ENCODE measurements at places on chromosomes 7 and 10.

GRCh38 chr10:119755446-119755845 is 29.6 kb downstream of the INPP5F start:
- no peak for DNase-seq

DNA sequence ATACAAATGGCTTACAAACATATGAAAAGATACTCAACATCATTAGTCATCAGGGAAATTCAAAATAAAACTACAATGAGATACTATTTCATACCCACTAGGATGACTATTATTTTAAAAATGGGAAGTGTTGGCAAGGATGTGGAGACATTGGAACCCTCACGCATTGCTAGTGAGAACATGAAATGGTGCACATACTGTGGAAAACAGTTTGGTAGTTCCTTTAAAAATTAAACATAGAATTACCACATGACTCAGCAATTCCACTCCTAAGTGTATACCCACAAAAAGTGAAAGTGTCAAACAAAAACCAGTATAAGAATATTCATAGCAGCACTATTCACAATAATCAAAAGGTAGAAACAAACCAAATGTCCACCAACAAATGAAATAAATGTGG is 48.5 kb upstream of the SHTN1 start:
- no peak for DNase-seq

- DNase-seq: no peak
These were observed 28.9 kb downstream of the UNC5B start for GRCh38 chr10:71241114-71241829.

DNA sequence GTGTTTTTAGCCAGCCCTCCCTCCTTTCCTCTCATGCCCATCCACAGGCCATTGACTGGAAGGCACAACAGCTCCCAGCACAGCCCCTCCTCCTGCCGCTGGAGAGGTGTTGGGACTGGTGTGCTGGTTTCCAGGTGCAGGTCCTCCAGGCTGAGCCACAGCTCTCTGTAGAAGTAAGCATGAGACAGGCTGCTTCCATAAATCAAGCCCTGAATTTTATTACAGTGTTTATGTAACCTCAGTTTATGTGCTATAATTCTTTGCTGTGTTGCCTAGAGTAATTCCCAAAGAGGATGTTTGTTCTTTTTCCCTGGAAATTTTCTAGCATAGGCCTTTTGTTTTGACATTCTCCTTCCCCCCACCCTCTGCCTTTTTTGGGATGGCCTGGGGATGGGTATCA is 445.8 kb downstream of the AUTS2 start:
- no peak for DNase-seq

DNA sequence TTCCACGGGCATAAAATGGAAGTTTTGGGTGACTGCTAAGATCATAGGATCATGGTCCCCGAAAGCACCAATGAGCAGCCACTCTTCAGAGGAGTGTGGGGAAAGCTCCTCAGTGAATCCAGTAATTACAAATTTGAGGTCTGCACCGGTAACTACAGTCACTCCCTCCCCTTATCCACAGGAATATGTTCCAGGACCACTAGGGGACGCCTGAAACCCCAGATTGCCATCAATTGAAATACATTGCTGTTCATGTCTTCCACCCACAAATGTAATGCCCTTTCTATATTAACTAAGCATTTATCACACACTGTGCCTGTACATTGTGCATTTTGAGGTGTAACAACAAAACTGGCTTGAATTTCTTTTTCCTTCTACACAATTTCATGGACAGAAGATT is 447.9 kb upstream of the PFKP start:
- no peak for DNase-seq

GRCh38 chr7:141979568-141979967 is 6.0 kb upstream of the TAS2R38 start:
- no peak for DNase-seq

DNA sequence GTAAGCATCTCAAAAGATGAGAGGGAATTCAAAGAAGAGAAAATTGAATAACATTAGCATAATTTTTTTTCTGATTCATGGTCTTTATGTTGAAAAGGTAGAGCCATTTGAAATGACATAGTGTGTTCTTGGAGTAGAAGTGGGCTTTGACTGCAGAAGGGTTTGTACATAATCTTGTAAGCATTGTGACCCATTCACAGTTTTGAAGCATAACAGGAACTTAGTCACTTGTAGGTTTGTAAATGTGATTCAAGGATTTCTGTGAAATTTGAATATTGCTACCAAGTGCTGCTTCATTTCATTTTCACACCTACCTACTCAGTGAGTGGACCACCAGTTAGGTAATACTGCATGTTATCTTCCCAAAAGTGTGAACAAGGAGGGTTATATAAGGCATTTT is 68.6 kb downstream of the PON1 start:
- no peak for DNase-seq

- DNase-seq: no peak
These were observed 477.5 kb upstream of the ADARB2 start for GRCh38 chr10:2214805-2215204.

DNA sequence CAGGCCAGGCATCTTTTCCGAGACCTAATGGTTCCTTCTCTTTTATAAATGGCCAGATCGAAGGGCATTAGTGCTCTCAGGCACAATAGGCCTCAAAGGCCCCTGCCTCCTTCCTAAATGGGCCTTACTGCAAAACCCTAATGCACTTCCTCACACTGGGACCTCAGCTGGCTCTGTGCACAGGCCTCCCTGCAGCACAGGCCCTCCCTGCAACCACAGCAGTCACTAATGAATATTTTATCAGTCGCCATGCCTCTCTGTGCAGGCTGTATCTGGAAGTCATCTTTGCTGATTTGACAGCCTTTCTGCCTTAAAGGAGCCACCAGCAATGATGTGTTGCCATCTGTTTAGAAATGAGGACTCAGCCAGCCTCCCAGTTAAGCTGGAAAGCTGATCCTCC is 54.9 kb upstream of the SDK1 start:
- DNase-seq: no peak

GRCh38 chr7:91182819-91183764 is 81.1 kb upstream of the FZD1 start:
- DNase-seq: no peak

- DNase-seq: no peak
These were observed 22.6 kb upstream of the HSPA12A start for GRCh38 chr10:116764979-116765378.

GRCh38 chr7:50142425-50143017 is 49.5 kb upstream of the ZPBP start:
- DNase-seq: peak; percentile 54

DNA sequence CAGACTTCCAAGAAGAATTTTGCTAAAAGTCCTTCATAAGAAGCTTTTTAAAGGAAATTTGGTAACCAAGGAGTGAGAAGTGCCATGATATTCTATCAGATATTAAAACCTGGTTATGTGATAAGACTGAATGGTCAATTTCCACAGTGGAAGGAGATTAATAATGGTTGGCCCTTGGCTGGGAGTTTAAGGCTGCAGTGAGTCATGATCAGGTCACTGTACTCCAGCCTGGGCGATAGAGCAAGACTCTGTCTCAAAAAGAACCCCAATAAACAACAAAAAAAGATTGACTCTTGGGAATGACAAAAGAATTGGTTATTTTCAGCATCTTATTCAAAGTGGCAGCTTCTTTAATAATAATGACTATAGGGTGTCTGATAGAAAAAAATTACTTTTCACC is 37.2 kb downstream of the EXOC4 start:
- no peak for DNase-seq

DNA sequence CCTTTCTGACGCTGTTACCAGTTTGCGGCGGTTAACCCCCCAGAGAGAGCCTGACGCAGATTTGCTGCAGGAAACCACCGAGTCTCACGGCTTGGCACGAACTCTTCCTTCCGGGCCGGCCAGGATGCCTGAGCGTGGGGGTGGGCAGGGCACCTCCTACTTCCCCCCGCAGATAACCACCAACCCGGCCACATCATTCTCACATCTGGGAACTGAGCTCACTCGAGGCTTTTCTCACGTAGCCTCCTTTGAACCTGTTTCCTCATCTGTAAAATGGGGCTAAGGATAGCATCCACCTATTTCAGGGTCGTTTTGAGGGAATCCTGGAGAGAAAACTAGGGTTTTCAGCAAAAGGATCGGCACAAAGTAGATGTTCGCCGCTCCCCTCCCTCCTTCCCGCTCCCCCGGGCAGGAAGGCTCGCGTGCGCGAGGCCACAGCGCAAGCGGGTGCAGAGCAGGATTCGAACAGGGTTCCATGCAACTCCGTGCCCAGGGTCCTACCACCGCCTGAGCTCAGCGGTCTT is 23.6 kb downstream of the DDIT4 start:
- peak; percentile 63 for DNase-seq

DNA sequence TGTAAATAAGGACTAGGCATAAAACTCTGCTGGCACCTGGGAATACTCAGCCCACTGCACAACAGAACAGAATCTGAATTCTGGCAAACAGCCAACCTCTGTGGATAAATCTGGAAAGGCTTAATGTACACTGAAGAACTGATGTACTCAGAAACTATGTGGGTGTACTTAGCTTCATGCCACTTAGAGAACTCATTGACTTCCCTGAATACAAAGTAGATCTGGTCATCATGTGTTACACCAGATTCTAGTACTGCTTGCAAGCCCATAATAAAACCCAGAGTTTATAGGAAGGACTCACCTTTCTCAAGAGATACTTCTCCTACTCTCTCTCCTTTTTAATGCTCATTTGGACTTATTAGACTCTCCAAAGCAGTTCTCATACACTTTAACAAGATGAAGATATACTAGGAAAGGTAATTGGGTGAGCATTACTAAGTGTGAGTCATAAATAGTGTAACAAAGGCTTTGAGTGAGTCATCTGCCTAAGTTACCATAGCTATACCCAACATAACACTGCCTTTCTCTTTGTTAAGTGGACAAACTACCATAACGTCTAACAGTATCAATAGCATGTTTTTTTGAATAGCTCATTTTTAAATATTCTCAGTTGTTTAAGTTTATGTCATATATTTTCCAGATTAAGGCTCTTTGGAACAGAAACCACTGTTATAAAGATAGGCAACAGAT is 309.1 kb downstream of the MDFIC start:
- no peak for DNase-seq

- no peak for DNase-seq
These were observed 32.0 kb upstream of the ABCB4 start for GRCh38 chr7:87507446-87507845.

- no peak for DNase-seq
These were observed 105.4 kb upstream of the BET1 start for GRCh38 chr7:94109556-94109955.

DNA sequence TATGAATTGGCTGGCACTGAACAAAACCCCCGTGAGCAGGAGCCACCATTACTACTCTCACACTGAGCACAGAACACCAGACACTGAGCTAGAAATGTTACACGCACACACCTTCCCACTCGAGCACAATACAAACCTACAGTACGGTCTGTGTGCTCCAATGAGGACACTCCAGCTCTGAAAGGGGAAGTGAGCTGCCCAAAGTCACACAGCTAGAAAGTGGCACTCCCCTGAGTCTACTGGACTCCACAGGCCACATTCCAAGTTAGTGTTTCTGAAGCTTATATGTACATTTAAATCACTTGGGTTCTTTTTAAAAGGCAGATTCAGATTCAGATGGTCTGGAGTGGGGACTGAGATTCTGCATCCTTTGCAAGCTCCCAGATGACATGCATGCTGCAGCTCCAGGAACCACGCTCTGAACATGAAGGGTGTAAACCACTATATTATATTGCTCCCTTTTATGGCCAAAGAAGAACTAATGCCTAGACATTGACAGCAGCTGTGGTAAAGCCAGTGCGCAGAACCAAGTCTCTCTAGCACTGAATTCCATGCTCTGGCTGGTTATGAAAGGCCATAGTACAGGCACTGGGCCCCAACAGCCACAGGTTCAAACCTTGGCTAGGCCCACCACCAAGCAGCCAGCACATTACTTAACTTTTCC is 77.1 kb downstream of the FRMPD2 start:
- no peak for DNase-seq

GRCh38 chr7:158080899-158081445 is 506.7 kb downstream of the PTPRN2 start:
- no peak for DNase-seq

GRCh38 chr7:86748843-86749719 is 105.4 kb downstream of the GRM3 start:
- no peak for DNase-seq

GRCh38 chr10:26890956-26891355 is 30.2 kb upstream of the ABI1 start:
- peak; percentile 12 for DNase-seq

- DNase-seq: no peak
These were observed 747 bp upstream of the NEURL1 start for GRCh38 chr10:103492655-103493261.
